Activated CD8-positive, alpha-beta T cell treated with anti-CD3 and anti-CD28 coated beads for 36 hours (primary cell): ENCODE measurements at places on chromosomes 11 and 22. TPM values are rescaled to one million over a fixed set of nuclear protein-coding genes. Genes with fewer than 3 reads are reported as not detected.

GRCh38 chr11:75140269-75141138, 10.4 kb upstream of the SLCO2B1 start:
- peak; percentile 86 for DNase-seq

- no peak for DNase-seq
Measured at GRCh38 chr11:19382131-19382611, 141.4 kb upstream of the E2F8 start.

- peak; percentile 34 for DNase-seq
Measured at GRCh38 chr11:1792461-1792860, 28.7 kb upstream of the CTSD start.

GRCh38 chr22:30604723-30605122, 2.3 kb upstream of the TCN2 start:
- no peak for DNase-seq

- DNase-seq, result no peak
Measured at GRCh38 chr22:47423266-47423665, 660.8 kb downstream of the TBC1D22A start.

GRCh38 chr11:117997406-117997805, 11.2 kb downstream of the IL10RA start:
- DNase-seq, result peak; percentile 36

- no peak for DNase-seq
Measured at GRCh38 chr11:64250415-64251015, 815 bp upstream of the PLCB3 start.

GRCh38 chr11:116202922-116203321, 569.9 kb downstream of the BUD13 start:
- no peak for DNase-seq

GRCh38 chr11:43576803-43577521, 103.6 kb upstream of the HSD17B12 start:
- DNase-seq, result peak; percentile 56

DNA sequence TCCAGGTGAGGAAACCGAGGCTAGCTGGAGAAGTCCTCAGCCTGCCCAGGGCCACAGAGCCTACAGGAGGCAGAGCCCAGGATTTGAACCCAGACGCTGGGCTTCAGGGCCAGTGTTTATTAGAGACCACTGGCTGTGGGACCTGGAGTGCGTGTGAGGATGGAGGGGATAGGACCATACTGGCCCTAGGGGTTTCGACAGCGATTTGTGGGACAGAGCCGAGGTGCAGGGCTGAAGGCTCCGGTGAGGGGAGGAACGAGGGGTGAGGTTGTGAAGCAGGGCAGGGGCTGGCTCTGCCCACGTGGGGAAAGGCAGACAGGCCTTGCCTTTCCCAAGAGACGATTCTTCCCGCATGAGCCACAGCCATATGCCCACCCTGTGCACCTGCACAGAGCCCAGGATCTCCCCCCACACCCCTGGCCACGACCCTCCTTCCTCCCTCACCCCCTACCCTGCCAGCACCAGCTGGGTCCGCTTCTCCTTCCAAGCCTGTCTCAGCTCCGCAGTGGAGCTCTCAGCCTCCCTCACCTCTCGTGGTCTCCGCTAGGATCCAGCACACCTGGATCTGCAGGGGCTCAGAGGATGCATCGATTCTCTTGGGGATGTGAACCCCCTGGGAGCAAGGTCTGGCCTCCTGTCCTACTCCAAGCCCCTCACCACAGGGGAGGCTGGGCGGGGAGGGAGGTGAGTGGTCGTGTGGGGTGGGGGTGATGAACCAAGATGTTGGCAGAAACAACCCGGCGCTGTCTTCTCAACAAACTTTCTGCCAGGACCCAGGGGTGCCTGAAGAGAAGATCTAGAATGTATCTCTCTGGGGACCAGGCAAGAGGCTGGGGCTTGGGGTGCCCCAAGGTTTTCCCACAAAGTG, 58.4 kb downstream of the RTL6 start:
- DNase-seq, result no peak

The OR2AT4 gene
- total RNA-seq, result not detected

The CRYBB2 gene
- not detected for total RNA-seq

GRCh38 chr11:116643521-116643920, 129.3 kb downstream of the BUD13 start:
- DNase-seq, result no peak

GRCh38 chr22:35375031-35375430, 5.9 kb upstream of the HMOX1 start:
- no peak for DNase-seq

- DNase-seq, result no peak
Measured at GRCh38 chr22:29266564-29267461, 968 bp downstream of the RHBDD3 start.

DNA sequence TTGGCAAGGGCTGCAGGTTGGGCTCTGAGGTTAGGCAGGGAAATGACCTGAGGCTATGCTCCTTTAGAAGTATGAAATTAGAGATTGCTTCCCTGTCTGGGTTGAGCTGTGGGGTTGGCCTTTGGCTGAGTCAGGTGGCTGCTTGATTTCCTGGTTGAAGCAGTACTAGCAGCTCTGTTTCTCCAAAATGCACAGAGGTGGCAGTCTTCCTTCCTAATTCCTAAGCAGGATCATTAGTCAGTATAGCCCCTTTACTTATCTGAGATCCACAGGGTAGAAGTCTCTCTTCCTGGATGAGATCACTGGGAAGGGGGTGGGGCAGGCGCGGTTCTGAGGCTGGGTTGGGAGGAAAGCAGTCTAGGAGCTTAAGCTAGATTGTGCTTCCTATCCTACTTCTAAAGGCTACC, 1917.5 kb downstream of the LRRC4C start:
- DNase-seq, result no peak

DNA sequence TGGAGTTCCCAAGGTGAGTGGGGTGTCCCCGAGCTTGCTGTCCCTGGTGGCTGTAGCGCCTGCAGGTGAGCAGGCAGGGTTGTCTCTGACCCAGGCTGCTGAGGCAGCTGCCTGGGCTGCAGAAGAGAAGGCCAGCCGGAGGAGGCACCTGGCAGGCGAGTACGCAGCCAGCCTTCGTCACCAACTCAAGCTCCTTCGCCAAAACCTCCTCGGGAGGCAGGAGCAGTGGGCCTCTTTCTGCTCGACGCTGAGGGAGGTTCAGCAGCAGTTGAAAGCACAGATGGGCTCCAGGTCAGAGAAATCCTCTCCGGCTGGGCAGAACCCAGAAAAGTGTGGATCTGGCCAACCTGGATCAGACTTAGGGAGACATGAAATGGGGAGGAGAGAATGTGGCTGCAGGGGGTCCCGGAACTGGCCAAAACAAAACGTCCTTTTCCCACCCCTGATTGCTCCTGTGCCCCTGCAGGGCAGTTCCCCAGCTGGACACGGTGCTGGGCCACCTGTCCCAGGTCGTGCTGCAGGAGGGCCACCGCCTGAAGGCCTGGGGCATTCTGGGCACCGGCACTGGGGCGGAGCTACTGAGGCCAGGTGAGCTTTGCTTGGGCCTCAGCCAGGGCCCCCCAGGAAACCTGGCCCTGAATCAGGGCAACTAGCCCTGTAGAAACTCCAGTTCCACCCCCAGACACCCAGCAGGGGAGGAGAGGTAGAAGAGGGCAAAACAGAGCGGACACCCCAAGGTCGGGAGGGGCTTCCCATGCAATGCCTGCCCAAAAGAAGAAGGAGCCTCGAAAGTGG, 56.7 kb downstream of the BTG4 start:
- DNase-seq, result no peak

The RAB1B gene
- 98.2 TPM for total RNA-seq

The MS4A12 gene
- not detected for total RNA-seq

GRCh38 chr11:118619444-118620197, 12.2 kb downstream of the PHLDB1 start:
- no peak for DNase-seq

DNA sequence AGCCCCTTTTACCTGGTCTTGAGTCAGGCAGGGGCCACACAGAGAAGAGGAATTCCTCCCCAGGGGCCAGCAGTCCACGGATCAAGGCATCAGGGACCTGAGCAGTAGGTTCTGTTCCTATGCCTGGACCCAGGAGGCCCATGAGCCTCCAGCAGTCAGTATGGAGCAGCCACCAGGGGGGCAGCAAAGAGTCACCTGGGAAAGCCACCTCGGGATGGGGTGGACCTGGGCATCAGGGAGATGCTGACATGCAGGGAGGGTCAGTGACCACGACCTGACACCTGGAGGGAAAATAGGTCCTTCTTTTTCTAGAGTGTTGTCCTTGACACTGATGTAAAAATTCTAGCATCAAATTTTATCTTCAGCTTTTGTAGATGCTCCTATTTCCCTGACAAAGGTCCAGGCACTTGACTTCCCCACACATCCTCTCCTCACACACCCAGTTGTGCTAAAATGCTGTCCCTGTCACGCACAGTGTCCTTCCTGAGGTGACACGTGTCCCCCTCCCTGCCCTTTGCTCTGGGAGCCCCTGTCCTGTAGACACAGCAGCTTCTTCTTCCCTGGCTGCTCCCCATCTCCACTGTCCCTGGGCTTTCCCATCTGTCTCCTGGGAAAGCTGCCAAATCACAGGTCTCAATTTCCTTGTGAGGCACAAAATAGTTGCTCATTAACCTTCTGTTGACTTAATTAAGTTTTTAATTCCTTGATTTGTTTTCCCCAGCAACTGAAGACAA, 70.0 kb upstream of the IGLL5 start:
- no peak for DNase-seq

DNA sequence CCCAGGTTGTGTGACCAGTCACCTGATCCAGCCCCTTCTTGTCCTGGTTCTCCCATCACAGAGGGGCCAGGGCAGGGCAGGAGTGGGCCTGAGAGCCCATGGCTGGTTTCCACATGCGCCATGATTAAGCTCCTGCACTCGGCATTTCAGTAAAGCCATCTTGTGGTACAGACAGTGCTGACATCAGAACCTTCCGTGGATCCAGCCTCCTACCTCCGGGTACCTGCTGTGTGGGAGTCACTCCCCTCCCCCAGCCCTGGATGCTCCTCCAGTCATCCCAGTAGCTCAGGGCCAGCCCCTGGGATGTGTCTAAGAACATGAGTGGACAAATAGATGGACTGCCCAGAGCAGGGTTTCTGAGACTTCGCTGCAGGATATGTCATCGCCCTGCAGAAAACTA, 22.1 kb upstream of the MGAT3 start:
- no peak for DNase-seq

The MEI1 gene
- 27.7 TPM for total RNA-seq

DNA sequence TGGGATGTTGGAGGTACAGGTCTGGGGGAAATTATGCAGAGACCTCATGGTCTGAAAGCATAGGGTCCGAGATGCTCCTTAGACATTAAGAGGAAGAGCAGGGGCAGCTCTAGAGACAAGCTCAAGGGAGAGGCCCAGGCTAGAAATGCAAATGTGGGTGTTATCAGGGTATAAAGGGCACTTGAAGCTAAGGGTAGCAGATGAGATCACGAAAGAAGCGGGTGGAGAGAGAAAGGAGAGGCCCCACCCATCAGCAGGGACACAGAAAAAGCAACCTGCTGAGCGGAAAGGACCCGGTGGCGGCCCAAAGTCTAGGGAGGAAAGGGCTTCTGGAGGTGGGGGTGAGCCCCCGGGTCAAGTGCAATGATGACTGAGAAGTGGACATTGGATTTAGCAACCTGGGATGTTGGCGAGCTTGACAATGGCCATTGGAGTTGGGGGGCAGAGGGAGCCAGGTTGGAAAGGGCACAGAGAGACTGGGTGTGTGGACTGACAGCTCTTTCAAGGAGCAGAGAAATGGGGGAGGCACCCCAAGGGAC, 8.9 kb downstream of the TMPRSS6 start:
- peak; percentile 71 for DNase-seq

DNA sequence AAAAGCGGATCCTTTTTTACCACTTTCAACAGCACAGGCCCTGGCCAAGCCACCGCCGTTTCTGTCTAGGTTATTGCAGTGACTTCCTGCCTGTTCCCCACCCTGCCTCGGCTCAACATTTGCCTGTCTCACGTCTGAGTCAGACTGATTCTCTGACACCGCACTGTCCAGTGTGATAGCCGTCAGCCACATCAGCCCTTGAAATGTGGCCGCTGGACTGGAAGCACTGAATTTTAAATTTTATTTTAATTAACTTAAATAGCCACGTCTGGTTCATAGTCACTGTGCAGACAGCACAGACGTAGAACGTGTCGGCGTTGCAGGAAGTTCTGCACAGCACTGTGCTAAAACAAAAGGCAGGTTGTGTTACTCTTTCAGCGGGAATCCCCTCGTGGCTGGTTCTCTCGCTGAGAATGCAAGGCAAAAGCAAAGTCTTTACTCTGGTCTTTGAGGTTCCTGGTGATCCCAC, 56.3 kb upstream of the ADSL start:
- peak; percentile 83 for DNase-seq

GRCh38 chr11:6022956-6023355, 7.6 kb downstream of the OR56A1 start:
- peak; percentile 5 for DNase-seq

DNA sequence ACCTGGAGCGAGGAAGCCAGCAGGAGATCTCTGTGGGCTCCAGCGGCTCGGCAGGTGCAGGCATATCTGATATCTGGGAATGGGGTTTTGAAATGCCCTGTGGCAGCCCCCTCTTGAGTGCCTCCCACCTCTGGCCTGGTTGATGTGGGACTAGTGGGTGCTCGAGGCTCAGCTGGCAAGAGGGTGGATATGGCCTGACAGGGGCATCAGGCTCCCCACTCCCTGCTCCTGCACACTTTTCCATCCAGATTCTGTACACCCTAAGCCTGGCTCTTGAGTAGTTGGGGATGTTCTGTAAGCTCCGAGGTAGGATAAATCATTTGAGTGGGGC, 75.0 kb downstream of the SCN3B start:
- DNase-seq, result no peak

DNA sequence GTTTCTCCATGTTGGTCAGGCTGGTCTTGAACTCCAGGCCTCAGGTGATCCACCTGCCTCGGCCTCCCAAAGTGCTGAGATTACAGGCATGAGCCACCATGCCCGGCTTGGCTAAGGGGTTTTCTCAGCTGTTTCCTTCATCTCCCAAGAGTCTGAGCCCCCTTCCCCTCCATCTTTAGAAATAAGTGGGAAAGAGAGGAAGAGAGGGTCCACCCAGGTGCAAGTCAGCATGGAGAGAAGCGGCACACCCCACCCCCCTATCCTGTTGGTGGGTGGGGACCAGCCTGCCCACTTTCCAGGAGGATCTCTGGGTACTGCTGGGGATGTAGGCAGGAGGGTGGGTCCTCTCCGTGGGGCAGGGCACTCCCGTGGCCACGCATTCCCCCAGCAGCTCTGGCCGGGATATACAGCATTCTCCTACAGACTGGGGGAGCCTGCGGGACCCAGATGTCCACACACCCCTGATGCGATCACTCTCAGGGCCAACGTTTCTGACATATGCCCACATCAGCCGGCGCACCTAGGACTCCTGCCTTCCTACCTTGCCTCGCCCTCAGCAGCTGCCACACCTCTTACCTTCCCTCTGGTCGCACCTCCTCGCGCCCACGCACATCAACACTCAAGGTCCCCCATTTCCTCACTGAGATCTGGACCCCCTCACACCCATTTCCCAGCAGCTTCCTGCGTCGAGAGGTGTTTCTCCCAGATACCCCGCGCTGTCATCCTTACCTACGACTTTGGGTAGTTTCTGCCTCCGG, 8.9 kb downstream of the SCARF2 start:
- DNase-seq, result peak; percentile 37

The KDM4E gene
- total RNA-seq, result not detected
